Placental epithelial cell (primary cell): ENCODE measurements at places on chromosomes 16 and 17. TPM values are rescaled to one million over a fixed set of nuclear protein-coding genes. Genes with fewer than 3 reads are reported as not detected.

PIGS gene
- 73.8 and 95.4 TPM in 2 replicates for total RNA-seq

GUCY2D gene
- total RNA-seq, result not detected in 2 replicates

CRYM gene
- not detected in 2 replicates for total RNA-seq

CD19 gene
- not detected in 2 replicates for total RNA-seq

SPAG7 gene
- 34.9 and 68.7 TPM in 2 replicates for total RNA-seq

DPEP3 gene
- total RNA-seq, result not detected in 2 replicates

TSPAN10 gene
- total RNA-seq, result 2.0 and 3.9 TPM in 2 replicates

PPP4C gene
- total RNA-seq, result 273 and 323 TPM in 2 replicates

CLDN7 gene
- total RNA-seq, result 3.9 and 15.2 TPM in 2 replicates

GPR179 gene
- total RNA-seq, result under 0.01 TPM in 1 of 2 replicates, not detected in the other

NHLRC4 gene
- 0.33 and 0.39 TPM in 2 replicates for total RNA-seq

DNASE1 gene
- 29.8 and 44.8 TPM in 2 replicates for total RNA-seq
